ENCODE measurements at places on chromosomes 12 and 14.

GRCh38 chr12:46219877-46220655 is 48.8 kb downstream of the SLC38A1 start:
- DNase-seq = no peak

- DNase-seq = no peak
These were observed 128.2 kb downstream of the PTPN11 start for GRCh38 chr12:112546996-112547395.

GRCh38 chr12:65930114-65930828 is 106.0 kb downstream of the HMGA2 start:
- DNase-seq = no peak

GRCh38 chr14:104983231-104983721 is 2.3 kb upstream of the CLBA1 start:
- DNase-seq = no peak

DNA sequence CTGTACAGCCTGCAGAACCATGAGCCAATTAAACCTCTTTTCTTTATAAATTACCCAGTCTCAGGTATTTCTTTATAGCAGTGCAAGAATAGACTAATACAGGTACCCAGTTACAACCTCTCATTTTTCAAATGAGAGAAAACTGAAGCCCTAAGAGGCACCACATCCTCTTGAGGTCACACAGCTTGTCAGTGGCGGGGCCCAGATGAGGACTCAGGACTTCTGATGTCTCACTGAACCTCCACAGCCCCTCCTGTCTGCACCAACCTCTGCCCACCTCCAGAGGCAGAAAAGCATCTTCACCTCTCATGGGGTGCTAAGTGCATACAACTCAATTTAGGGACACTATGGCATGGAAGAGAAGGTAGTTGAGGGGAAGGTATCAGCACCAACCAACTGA is 120.7 kb downstream of the CRACR2A start:
- DNase-seq = no peak

GRCh38 chr12:53230108-53230845 is 1.7 kb downstream of the RARG start:
- no peak for DNase-seq

- DNase-seq = peak; percentile 81
These were observed at the start of gene KCNH5 for GRCh38 chr14:63045234-63045611. KCNH5 (minus strand) TSS chr14:63045458; CDS start chr14:63045186, 272 bp downstream.

- DNase-seq = no peak
These were observed 4.7 kb downstream of the B3GNT4 start for GRCh38 chr12:122208073-122208820.

DNA sequence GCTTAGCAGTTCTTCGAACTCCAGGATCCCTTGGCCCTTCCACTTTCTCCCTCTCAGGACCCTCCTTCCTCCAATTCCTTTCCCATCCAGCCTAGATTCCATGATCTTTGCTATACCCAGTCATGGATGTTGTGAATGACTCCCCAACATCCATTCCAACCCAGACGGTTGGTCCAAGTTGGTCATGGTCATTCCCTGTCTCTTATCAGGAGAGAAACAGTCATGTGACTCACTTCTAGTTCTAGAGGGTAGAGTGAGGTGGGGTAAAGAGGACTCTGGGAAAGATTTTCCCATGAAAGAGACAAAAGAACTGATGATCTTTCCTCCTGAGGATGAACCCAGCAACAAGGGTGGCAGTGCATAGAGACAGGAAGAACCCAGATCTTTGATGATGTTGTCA is 9.2 kb upstream of the P2RX7 start:
- DNase-seq = no peak

GRCh38 chr14:73620268-73620667 is 8.0 kb downstream of the ACOT6 start:
- no peak for DNase-seq
